Large intestine (tissue), 12 donors: ENCODE measurements at places on chromosomes 2 and 18. TPM values are rescaled to one million over a fixed set of nuclear protein-coding genes. Genes with fewer than 3 reads are reported as not detected.

DNA sequence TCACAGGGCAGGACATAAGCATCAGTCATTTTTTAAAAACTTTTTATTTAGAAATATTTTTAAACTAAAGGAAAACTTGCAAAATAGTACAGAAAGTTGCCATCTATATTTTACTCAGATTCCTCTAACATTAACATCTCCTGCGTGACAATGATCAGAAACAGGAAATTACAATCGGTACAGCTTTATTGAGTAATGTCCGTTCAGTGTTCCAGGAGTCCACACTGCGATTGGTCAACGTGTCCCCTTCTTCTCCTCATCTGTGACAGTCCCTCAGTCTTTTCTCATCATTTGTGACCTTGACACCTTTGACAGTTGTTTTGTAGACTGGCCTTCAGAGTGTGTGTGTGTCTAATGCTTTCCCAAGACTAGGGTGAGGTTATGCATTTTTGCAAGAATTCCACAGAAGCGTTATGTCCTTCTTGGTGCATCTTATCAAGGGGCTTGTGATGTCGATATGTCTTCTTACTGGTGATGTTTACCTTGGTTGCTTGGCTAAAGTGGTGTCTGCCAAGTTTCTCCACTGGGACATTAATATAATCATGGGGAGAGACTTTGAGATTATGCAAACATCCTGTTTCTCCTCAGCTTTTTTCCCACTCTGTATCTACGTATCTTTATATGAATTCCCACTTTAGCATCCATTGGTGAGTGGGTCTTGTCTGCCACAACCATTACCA lies 21.4 kb upstream of the TMEM177 start:
- H3K4me1 ChIP-seq: no peaks in the 10 kb centered on the region
- no peak overlapping the region for H3K27ac ChIP-seq
- H3K27me3 ChIP-seq: no peaks in the 10 kb centered on the region
- no peak for DNase-seq
- H3K4me3 ChIP-seq: no peak overlapping the region

- no peaks in the 10 kb centered on the region for H3K27me3 ChIP-seq
- DNase-seq: no peak
- no peak overlapping the region for H3K4me3 ChIP-seq
- H3K4me1 ChIP-seq: no peaks in the 10 kb centered on the region
These were observed 469.9 kb upstream of the SMIM21 start for GRCh38 chr18:75897386-75897785.

DNA sequence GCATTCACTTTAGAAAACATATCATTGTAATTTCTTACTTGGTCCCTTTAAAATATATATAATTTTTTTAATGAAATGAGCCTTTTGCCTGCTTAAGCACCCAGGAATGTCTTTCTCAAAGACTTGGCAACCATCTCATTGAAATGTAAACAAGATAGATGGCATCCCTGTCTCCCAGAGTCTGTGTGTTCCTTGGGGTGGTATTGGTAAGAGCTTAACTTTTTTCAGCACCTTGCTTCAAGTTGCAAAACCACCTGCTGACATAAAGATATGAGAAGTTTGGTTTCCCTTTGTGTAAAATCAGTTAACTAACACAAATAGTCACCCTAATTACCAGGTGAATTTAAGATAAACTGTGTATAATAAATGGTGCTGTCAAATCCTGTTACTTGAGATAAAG lies 266.9 kb downstream of the DSC3 start:
- H3K4me1 ChIP-seq: no peaks in the 10 kb centered on the region
- DNase-seq: no peak
- no peak overlapping the region for H3K4me3 ChIP-seq
- H3K27ac ChIP-seq: no peak overlapping the region
- no peaks in the 10 kb centered on the region for H3K36me3 ChIP-seq

- no peaks in the 10 kb centered on the region for H3K36me3 ChIP-seq
- DNase-seq: no peak
- H3K4me1 ChIP-seq: no peaks in the 10 kb centered on the region
- no peaks in the 10 kb centered on the region for H3K27me3 ChIP-seq
These were observed 67.1 kb upstream of the MAP4K4 start for GRCh38 chr2:101630224-101630949.

- H3K4me1 ChIP-seq: no peaks in the 10 kb centered on the region
- no peaks in the 10 kb centered on the region for H3K27me3 ChIP-seq
- DNase-seq: no peak
- H3K4me3 ChIP-seq: no peak overlapping the region
These were observed 151.8 kb downstream of the SLC4A10 start for GRCh38 chr2:161775971-161776370.

GRCh38 chr2:225842939-225843338 lies 443.4 kb downstream of the NYAP2 start:
- no peak overlapping the region for H3K4me3 ChIP-seq
- H3K4me1 ChIP-seq: no peaks in the 10 kb centered on the region
- H3K27ac ChIP-seq: no peak overlapping the region
- no peaks in the 10 kb centered on the region for H3K27me3 ChIP-seq
- no peaks in the 10 kb centered on the region for H3K36me3 ChIP-seq

DNA sequence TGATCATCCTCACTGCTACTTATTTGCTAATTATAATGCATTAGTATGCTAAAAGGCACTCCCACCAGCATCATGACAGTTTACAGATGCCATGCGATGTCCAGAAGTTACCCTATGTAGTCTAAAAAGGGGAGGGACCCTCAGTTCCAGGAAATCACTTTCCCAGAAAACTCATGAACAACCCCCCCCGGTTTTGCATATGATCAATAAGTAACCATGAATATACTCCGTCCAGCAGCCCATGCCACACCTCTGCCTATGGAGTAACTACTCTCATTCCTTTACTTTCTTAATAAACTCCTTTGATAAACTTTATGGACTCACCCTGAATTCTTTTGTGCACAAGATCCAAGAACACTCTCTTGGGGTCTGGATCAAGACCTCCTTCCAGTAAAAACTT lies 86.8 kb downstream of the MALT1 start:
- H3K4me1 ChIP-seq: peaks cover 31% of the 10 kb centered on the region
- no peaks in the 10 kb centered on the region for H3K36me3 ChIP-seq
- no peaks in the 10 kb centered on the region for H3K27me3 ChIP-seq
- no peak overlapping the region for H3K4me3 ChIP-seq
- DNase-seq: no peak

DNA sequence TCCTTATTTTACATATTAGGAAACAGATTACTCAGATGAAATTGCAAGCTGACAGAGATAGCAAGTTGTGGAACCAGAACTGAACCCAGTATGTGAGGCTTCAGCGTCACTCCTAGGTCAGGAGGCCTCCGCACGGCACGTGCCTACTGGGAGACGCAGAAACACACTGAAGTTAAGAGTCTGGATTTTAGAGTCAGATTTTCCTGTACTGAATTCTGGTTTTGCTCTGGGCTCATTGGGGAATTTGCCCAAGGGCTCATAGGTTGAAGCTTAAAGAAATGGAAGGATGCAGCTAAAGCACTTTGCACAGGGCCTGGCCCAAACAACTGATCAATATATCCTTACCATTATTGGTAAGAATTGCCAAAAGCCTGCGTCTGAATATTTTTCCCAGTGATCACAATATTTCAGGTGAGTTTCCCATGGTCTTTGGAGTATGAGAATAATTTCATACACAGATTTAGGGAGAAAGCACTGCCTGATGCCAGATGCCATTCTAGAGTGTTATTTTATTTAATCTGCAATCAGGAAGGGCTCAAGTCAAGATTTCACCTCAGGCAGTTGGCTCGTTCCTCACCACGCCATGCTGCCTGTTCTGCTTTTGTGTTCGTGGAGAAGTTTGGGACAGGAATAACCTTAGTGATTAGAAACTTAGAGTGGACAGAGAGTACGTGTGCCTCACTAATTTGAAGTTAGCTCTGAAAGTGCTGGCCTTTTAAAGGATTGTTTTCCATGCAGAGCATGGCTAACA lies 331.9 kb downstream of the MYCN start:
- no peaks in the 10 kb centered on the region for H3K4me1 ChIP-seq
- DNase-seq: no peak
- no peaks in the 10 kb centered on the region for H3K36me3 ChIP-seq

DNA sequence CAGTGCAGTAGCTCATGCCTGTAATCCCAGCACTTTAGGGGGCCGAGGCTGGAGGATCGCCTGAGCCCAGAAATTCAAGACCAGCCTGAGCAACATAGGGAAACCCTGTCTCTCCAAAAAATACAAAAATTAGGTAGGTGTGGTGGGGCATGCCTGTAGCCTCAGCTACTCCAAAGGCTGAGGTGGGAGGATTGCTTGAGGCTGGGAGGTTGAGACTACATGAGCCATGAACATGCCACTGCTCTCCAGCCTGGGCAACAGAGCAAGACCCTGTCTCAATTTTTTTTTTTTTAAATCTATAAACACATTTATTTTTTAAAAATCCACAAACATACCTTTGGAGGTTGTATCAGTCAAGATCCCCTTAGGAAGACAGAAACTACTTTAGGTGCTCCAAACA lies 326.3 kb downstream of the EPHA4 start:
- H3K36me3 ChIP-seq: no peaks in the 10 kb centered on the region
- no peaks in the 10 kb centered on the region for H3K4me1 ChIP-seq
- H3K4me3 ChIP-seq: no peak overlapping the region
- H3K27me3 ChIP-seq: no peaks in the 10 kb centered on the region
- H3K27ac ChIP-seq: no peak overlapping the region
- no peak for DNase-seq

DNA sequence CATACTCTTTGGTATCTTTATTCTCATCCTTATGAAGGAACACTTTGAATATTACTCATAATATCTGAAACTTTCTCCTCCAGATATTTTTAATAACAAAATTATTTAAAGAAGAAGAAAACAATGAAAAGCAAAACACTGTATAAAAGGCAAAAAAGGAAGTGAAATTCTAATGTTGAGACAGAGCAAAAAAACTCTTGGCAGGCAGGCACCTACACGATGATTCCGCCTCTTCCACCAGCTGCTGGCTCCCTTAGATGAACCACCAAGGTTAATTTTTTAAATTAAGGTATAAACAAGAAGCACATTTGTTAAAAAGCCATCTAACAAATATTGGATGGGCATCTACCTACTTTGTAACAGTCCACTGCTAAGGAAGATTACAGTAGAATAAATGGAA lies 434.7 kb downstream of the EPHA4 start:
- H3K27me3 ChIP-seq: no peaks in the 10 kb centered on the region
- H3K36me3 ChIP-seq: no peaks in the 10 kb centered on the region
- DNase-seq: no peak
- no peaks in the 10 kb centered on the region for H3K4me1 ChIP-seq
- H3K4me3 ChIP-seq: no peak overlapping the region

GRCh38 chr2:152062125-152063091 lies 36.4 kb downstream of the CACNB4 start:
- H3K27me3 ChIP-seq: no peaks in the 10 kb centered on the region
- H3K4me1 ChIP-seq: no peaks in the 10 kb centered on the region
- peak; percentile 12 for DNase-seq
- H3K36me3 ChIP-seq: no peaks in the 10 kb centered on the region
- no peak overlapping the region for H3K27ac ChIP-seq
- no peak overlapping the region for H3K4me3 ChIP-seq

- H3K36me3 ChIP-seq: no peaks in the 10 kb centered on the region
- H3K27me3 ChIP-seq: no peaks in the 10 kb centered on the region
- DNase-seq: peak; percentile 53
- H3K4me1 ChIP-seq: peaks cover 10% of the 10 kb centered on the region
- H3K4me3 ChIP-seq: no peak overlapping the region
These were observed 103.8 kb downstream of the ASAP2 start for GRCh38 chr2:9310377-9310776.

The TEX44 gene
- not detected for polyA plus RNA-seq

The NAT8 gene
- 0.46 TPM for polyA plus RNA-seq

The SCYGR4 gene
- polyA plus RNA-seq: 0.03 TPM

The C2orf76 gene
- 11.9 TPM for polyA plus RNA-seq

The XDH gene
- 138 TPM for polyA plus RNA-seq

The PDCD1 gene
- polyA plus RNA-seq: 0.31 TPM

The SLC5A7 gene
- 7.1 TPM for polyA plus RNA-seq

The UGT1A1 gene
- 1.6 TPM for polyA plus RNA-seq

The ALPI gene
- polyA plus RNA-seq: 80.6 TPM
